Urinary bladder (tissue), 4 donors: ENCODE measurements at places on chromosomes 7 and 10. TPM values are rescaled to one million over a fixed set of nuclear protein-coding genes. Genes with fewer than 3 reads are reported as not detected.

The RGR gene
- total RNA-seq, result 0.74 TPM

The ZNF425 gene
- total RNA-seq, result 4.9 TPM

The BAMBI gene
- 33.7 TPM for total RNA-seq

The ASB4 gene
- total RNA-seq, result 1.9 TPM

The AGAP6 gene
- total RNA-seq, result 8.2 TPM

The LRRC4 gene
- total RNA-seq, result 3.2 TPM

The FBXL13 gene
- 8.1 TPM for total RNA-seq

The PPP1R3C gene
- total RNA-seq, result 129 TPM

The TWIST1 gene
- total RNA-seq, result 22.9 TPM

The SPDYE8 gene
- not detected for total RNA-seq

The SYT15B gene
- 1.8 TPM for total RNA-seq

The FAM20C gene
- 13.3 TPM for total RNA-seq

The TEX36 gene
- total RNA-seq, result not detected

The OR6B1 gene
- not detected for total RNA-seq

The RET gene
- total RNA-seq, result 2.7 TPM
